ENCODE measurements at places on chromosomes 12 and 14.

GRCh38 chr14:35353409-35354172 is 51.0 kb downstream of the NFKBIA start:
- no peak for DNase-seq

- DNase-seq = no peak
Observed at GRCh38 chr14:47746986-47747385, 71.6 kb upstream of the MDGA2 start.

DNA sequence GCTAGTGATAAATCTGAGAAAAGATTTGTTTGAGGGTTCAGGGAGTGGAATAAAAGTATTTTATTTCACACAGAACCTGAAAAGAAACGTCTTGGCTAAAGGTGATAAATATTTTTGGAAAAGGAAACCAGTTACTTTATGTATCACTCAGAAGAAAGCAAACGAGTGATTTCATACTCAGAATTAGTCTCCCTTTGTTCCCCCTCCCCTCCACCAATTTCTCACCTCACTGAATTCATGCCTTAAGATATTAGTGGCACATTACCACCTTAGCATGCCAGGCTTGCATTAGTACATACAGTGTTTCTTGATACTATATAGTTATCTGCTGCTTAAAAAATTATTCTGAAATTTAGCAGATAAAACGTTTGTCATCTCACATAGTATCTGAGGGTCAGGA is 28.2 kb downstream of the G2E3 start:
- DNase-seq = no peak

DNA sequence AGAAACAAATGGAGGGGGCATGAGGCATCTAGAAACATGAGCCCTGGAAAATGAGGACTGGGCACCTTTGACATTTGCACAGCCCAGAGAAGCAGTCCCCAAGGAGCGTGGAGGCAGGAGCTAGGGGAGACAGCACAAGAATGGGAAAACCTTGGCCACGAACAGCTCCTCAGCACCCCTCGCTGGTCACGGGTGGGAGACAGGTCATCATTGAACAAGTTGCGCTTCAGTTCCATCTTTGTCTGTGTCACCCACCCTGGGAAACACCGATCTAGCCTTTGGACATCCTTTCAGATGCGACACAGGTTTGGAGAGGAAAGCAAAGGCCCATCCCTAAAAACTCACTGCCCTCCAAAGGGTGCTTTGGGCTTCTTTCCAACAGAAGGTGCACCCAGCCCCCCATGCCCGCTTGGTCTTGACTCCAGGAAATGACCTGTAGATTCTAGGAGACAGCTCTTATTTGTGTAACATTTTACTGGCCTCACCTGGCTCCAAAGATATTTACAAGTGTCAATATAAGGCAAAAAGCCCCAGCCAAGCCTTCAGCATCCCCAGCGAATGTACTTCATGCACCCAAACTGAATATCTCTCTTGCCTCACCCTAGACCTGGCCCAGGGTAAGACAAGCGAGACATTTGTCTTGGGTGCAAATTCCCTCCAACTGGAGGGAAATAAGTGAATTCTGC is 28.8 kb upstream of the CLMN start:
- no peak for DNase-seq

DNA sequence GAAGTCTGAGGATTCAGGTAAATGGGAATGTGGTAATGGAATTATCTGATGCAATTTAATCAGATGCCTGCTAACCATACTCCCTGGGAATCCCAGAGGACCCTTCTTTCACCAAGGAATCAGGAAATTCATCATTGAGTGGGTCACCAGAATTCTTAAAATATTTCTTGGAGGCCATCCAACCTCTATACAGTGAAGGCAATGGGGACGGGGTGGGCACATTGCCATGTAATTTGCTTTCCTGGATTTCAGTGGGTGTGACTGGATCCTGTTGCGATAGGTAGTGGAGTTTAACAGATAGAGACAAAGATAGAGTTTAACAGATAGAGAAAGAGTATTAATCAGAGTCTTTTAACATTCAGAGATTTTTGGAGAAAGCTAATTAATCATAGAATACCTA is 394.4 kb downstream of the DAD1 start:
- DNase-seq = no peak

- DNase-seq = no peak
Observed at GRCh38 chr12:50061171-50061570, 3.8 kb downstream of the ASIC1 start.

GRCh38 chr14:101239065-101239464 is 322.2 kb upstream of the DIO3 start:
- DNase-seq = no peak

- no peak for DNase-seq
Observed at GRCh38 chr12:116159593-116160200, 117.8 kb downstream of the MED13L start.

- no peak for DNase-seq
Observed at GRCh38 chr12:22231836-22232235, 102.7 kb downstream of the ST8SIA1 start.

DNA sequence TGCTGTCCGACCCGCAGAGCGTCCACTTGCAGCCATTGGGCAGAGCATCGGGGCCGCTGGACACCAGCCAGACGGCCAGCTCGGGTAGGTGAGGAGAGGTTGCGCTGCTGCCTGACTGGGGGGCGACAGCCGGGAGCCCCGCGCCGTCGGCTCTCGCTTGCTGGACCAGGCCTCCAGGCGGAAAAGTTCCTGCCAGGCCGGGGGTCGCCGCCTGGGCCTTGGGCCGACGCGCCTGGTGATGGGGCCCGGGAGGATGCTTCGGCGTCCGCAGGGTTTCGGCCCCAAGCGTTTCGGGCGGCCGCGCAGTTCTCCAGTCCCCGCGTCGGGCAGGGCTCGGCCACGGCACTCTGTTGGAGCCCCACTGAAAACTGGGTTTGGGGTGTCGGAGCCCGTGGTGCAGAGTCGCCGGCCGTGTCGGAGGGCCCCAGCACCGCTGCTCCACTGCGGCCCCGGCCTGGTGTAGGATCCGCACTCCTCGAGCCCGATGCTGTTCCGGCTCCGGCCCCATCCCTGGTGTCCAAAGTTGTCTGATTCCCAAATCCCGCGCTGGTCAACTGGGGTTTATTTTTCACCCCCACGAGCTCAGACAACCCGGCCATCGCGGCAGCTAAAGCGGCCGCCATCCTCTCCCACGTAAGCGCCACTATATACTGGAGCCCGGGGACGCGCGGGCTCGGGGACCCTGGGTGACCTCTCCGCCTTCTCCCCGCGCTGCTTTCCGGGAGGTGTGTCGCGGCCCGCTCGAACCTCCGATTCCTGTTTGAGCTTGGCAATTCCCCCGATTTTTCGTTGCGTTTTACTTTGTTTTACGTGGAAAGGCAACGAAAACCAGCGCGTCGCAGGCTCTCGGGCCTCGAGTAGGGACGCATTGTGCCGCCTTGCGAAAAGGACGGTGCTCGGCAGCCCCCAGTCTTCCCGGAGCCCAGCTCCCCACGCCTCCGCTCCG is 872 bp downstream of the VSX2 start:
- no peak for DNase-seq

DNA sequence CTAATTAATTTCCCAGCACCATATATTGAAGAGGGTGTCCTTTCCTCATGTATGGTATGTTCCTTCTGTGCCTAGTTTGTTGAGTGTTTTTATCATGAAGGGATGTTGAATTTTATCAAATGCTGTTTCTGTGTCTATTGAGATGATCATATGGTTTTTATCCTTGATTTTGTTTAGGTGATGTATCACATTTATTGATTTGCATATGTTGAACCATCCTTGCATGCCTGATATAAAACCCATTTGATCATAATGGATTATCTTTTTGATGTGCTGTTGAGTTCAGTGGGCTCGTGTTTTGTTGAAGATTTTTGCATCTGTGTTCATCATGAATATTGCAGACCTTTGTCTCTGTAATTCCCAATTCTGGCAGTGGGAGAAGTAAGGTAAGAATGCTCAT is 44.6 kb downstream of the RASSF8 start:
- DNase-seq = no peak

GRCh38 chr14:103862393-103862782 is 15.0 kb upstream of the PPP1R13B start:
- DNase-seq = no peak

- no peak for DNase-seq
Observed at GRCh38 chr14:100615736-100616695, 28.8 kb upstream of the BEGAIN start.

- DNase-seq = no peak
Observed at GRCh38 chr12:66189486-66189843, 451 bp downstream of the IRAK3 start.

DNA sequence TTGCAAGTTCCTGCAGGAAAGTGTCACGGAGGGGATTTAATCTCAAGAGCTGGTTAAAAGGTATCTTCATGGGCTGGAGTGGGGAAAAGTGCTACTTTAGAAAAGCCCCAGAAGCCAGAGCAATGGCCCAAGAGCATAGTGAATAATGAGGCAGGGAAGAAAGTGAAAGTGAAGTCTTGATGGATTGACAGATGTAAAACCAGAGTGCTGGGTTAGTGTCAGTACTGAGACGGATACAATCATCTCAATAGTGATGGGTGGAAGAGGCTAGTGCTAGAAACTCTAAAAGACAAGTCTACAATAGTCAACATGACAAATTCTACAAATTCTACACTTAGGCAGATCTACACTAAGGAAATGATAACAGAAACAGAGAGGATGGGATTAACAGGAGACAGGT is 68.1 kb downstream of the CIT start:
- no peak for DNase-seq

GRCh38 chr14:75995372-75996041 is 9.9 kb downstream of the IFT43 start:
- no peak for DNase-seq

GRCh38 chr14:69133206-69134125 is 19.5 kb downstream of the DCAF5 start:
- DNase-seq = peak; percentile 62

- DNase-seq = no peak
Observed at GRCh38 chr14:39873791-39874190, 441.6 kb upstream of the FBXO33 start.

GRCh38 chr14:74080820-74081460 is 3.3 kb downstream of the ALDH6A1 start:
- no peak for DNase-seq

- no peak for DNase-seq
Observed at GRCh38 chr14:22383515-22384166, 205.4 kb downstream of the DAD1 start.

GRCh38 chr12:70468741-70469140 is 102.7 kb downstream of the KCNMB4 start:
- no peak for DNase-seq

GRCh38 chr12:14901228-14901562 is 15.5 kb upstream of the MGP start:
- DNase-seq = no peak

- DNase-seq = no peak
Observed at GRCh38 chr14:29755311-29756018, 172.2 kb downstream of the PRKD1 start.

GRCh38 chr12:5230861-5231260 is 187.2 kb downstream of the KCNA5 start:
- DNase-seq = no peak

DNA sequence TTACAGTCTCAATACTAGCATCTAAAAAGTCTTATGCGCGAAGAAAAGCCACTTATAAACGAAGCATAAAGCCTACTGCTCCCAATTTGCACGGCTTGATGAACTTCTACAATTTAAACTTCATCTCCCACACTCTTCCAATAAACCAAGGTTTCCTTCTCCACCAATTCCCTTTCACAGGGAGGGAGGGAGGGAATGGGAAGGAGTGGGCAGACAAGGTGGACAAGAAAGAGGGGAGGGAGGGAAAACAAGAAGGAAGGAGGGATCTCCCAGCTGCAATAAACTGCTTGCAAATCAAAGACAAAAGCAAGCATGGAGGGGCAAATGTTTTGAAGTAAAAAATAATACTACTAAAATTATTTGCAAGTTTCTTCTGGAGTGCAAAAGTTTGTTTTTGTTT is 64.5 kb downstream of the MED13L start:
- no peak for DNase-seq

GRCh38 chr14:65900164-65900563 is 487.6 kb downstream of the FUT8 start:
- DNase-seq = no peak

DNA sequence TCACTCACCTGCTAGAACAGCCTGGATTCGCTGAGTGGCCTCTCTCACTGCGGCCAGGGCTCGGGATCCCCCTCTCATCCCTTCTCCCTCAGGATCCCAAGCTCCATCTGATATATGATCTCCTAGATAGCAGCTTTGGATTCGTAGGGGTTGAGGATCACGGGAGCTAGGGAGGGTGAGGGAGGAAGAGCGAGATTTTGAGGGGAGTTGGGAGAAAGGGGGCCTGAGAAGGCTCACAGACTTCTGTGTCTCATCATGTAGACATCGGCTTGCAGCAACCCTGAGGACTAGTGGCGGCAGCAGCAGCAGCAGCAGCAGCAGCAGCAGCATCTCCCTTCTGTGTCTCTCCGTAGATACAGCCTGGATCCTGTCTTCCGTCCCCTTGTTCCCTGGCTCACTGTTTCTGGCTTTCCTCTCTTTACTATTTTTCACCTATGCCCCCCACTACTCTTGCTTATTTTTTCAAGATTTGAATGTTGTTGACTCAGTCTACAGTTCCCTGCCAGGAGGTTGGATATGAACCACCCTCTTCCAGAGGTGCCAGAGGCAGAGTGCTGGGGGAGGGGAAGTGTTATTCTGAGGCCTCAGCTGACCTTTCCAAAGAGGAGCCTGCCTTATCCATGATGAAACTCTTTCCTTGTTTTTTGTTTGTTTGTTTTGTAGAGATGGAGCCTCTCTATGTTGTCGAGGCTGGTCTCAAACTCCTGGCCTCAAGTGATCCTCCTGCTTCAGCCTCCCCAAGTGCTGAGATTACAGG is at the start of gene CIROP:
Gene CIROP (minus strand): TSS at position 399 of the 757 bp plus-strand sequence. CDS start 69 bp downstream, at position 330.
- DNase-seq = no peak

DNA sequence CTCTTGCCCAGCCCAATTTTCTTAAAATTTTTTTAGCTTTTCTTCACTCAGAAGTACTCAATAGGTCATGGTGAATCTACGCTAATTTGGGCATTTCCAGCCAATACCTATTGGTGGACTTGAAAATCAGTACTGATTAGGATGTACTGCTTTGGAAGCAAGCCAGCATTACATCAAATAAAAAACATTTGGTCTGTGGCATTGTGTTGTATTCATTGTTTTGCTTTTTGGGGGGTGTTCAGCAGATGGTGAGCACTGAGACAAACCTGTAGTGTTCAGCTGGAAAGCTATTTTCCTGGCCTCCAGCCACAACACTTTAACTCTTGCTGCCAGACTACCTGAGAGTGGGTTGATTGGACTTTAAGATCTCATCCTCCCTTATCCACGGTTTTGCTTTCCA is 4.0 kb downstream of the MAPKAPK5 start:
- DNase-seq = no peak

DNA sequence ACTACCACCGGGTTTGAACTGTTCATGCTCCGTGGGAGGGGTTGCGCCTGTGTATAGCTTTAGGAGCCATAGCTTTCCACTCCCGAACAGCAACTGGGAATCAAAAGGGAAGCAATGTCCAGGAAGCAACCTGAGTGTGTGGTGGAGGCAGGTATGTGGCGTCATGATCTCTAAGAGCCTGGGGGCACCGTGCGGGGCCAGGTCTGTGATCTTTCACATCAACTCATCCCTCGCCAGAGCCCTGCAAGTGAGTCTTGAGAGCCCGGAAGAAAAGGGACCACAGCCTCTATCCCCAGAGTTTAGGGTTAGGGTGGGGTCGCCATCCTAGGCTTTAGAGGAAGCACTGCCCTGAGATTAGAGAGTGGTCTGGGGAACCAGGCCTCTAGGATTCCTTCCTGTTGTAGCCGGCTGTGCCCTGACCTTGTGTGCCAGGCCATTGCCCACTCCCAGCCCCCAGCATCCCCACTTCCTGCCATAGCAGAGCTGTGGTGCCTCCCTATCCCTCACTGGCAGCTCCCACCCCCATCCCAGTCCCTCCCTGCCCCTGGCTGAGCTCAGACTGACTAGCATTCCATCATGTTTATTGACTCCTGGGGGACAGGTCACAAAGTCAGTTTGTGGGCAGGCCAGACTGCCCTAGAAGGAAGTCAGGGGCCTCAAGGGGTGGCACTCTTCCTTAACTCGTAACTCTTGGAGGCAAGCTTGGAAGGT is 745 bp upstream of the ADCY4 start:
- DNase-seq = no peak

Measured in NCI-H460 (cell line).